ENCODE measurements at places on chromosomes 5 and 9. TPM values are rescaled to one million over a fixed set of nuclear protein-coding genes. Genes with fewer than 3 reads are reported as not detected.

DNA sequence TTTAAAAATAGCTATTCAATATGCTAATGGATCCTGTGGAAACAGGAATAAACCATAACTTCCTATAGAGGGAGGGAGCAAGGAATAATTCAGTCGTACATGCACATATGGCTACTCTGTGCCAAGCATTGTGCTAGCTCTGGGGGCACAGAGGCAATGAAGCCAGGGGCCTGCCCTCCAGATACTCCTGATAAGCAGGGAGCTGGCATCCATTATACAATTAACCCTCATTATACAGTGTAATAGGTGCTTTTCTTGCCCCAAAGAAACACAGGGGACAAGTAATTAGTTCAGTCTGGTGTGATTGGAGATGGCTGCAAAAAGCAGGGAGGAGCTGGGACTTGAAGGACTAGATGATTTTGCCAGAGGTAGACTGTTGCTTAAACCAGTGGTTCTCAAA lies 200.4 kb downstream of the SREK1 start:
- DNase-seq, result no peak

DNA sequence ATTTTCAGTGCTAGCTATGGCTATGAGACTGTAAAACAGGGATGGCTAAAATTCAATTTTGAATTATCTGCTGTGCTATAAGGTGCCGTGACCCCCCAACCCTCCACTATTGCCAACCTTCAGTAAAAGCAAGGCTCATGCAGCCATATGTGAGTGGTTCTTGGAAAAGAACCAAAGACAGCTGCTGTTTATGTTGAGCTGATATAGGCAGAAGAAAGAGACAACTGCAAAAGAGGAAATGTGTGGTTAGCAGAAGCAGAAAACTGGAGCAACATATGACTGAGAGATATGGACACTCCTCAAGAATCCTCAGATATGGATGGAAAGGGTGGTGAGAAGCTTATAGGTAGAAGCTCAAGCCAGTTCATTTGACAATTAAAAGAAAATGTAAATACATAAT lies 200.3 kb downstream of the TLE1 start:
- DNase-seq, result no peak

PDE8B gene
- 4.7 TPM for polyA plus RNA-seq

SLC46A2 gene
- not detected for polyA plus RNA-seq

Data from renal cortex interstitium (tissue), 15 donors.